ENCODE measurements at places on chromosomes 16 and 17. TPM values are rescaled to one million over a fixed set of nuclear protein-coding genes. Genes with fewer than 3 reads are reported as not detected.

- DNase-seq = no peak
These were observed 1.3 kb downstream of the PRAC1 start for GRCh38 chr17:48721009-48721402.

DNA sequence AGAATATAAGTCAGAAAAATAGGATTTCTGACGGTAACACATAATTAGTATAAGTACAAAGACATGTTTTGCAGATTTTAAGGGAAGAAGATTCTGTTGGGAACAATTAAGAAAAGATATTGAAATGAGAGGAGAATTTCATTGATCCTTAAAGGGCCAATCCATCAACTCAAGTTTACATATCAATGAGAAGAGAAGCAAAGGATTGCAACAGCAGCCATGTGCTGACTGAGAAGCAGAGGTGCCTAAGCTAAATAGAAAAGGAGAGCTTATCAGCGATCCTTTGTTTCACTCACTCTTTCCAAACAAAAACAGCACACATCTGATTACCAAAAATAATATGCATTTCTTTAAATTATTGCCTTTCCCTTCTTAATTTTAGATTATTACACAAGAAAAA, 94.6 kb downstream of the ITFG1 start:
- no peak for DNase-seq

DNA sequence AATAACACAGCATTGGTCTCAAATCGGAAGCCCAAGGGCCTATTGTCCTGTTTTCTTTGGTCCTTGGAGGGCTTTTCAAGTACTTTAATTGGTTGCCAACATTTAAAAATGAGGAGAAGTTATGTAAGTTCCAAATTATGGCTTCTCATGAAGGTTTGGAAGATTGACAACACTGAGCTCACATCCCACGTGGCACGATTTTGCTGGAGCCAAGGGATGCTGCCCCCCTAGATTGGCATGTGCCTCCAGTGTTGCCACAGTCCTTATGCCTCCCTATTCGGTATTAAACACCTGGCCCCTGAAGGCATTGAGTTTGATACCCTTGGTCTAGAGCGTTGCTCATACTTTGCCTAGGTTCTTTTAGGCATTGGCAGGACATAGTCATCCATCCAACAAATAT, 108.0 kb downstream of the ZNF18 start:
- DNase-seq = no peak

DNA sequence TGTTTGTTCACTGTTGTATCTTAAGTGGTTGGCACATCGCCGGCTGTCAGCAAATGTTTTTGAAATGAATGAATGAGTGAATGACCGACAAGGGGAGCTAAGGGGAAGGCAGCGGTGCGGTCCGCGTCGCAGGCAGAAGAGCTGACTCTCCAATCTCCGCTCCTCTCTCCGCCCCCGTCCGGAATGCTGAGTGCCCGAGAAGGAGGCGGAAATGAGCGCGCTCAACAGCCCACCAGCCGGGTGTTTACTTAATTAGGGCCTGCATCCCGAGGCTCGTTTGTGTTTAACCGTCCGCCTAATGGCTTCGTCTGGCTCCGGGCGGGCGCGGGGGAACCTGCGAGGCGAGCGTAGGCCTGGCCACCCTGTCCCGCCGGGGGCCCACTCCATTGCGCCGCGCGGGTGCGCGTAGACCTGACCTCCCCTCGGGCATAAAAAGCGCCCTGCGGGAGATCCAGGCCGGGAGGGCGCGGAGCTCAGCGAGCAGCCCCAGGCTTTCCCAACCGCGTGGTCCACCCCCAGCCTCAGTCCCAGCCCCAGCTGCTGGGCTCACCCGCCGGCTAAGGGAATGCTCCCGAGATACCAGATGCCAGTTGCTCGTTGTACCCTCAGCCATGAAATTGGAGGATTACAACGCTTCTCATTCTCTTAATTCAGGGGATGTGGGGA, 2.5 kb upstream of the CDH3 start:
- peak; percentile 22 for DNase-seq

DNA sequence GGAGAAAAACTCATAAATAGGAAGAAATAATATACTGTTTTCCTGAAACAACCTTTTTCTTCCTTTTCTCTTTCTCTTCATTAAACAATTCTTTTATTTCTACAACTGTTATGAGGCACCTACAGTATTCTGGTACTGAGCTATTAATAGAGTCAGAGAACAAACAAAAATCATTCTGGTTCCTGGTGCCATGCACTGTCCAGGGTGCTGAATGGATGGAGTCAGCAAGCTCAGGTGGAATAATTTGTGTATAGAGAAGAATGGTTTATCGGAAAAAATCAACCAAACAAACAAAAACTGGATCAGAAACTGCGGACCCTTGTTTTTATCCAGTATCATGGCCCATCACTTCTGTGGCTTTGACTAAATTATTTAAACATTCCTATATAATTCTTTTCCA, 430.3 kb upstream of the GOT2 start:
- DNase-seq = no peak

- no peak for DNase-seq
These were observed 472.7 kb downstream of the KCNJ2 start for GRCh38 chr17:70642059-70642458.

DNA sequence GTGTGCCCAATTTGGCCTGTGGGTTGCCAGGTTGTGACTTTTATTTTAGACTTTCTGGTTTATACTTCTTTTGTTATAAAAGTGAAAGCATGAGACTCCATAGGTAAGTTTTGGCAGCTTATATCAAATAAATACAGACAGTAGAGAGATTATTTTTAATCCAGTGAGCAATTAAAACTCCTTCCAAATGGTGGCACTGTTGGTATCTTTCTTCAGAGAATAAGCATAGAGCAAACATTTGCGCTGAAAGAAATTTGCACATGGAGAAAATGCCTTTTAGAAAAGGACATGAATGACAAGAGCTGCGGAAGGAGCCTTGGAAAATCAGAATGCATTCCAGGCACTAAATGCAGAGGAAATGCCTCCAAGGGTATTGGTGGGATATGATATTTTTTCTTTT, 46.1 kb upstream of the DNAJA2 start:
- DNase-seq = no peak

- DNase-seq = peak; percentile 68
These were observed 2.7 kb upstream of the LASP1NB start for GRCh38 chr17:38922538-38923297.

DNA sequence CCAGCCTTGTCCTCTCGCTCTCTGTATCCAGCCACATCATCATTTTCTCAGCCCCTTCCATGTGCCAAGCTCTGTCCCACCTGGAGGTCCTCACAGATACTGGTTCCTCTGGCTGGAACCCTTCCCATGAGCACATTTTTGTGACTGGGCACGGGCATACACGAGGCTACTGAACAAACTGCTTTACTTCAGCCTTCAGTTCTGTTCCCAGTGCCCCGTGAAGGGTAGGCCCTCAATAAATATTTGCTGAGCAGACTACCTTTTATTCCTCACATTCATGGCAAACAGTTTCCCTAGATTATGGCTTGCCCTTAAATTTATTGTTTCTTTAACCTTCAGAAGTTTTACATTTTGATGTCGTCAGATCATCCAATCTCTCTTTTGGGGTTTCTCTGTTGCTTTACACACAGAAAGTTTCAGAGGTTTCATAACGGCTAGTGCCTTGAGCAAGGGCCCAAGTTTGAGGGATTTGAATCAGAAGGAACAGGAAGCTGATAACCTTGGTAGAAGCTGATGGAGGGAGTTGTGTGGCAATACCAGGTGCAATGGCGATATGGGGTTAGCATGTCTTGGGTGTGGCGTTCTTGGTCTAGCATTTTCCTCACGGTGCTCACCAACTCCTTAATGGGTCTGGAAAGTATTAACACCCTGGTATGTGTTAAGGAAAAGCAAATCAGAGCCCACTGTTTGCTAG, 27.8 kb downstream of the TMEM92 start:
- DNase-seq = no peak

- DNase-seq = no peak
These were observed 10.9 kb upstream of the MMD start for GRCh38 chr17:55432358-55433028.

DNA sequence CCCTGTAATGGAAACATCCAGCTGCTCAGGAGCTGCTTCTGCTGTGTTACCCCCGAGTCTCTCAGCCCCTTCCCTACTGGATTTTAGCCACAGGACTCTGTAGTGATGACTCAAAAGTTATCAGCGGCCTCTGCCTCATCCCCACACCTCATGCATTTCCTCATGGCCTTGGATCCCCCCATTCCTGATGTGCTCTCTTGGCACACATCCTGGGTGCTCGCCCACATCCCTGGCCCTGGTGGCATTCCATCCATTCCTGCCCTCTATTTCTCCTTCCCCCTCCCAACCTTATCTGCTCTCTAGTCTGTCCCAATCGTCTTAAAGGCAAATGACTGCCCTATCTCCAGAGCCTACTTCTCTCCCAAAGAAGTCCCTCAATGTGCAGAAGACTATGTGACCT, 24.6 kb downstream of the MARF1 start:
- DNase-seq = no peak

DNA sequence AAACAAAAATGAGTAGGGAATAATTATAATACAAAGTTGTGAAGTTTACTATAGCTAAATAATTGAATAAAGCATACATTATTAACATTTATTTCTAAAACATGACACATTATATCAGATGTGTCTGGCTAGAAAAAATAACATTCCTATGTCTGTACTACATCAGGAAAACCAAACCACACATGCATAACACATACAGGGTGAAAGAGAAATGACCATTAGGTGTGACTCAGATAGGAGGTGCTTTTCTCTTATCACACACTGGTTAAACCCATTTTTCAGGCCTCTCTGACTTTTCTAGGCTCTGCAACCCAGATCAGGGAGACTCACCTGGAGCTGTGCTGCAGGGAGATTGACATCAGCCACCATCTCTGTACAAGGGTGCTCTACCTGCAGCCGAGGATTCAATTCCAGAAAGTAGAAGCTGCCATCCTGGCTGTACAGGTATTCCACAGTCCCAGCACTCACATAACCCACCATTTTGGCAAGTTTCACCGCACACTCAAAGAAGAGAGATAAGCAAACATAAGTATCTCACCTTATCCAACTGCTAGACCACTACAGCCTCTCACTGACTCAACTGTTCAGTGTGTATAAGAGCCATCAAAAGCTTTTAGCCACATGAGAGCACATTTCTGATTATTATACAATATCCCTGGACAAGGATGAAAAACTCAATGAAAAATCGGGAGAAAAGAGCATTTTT, 116.6 kb upstream of the C17orf78 start:
- no peak for DNase-seq

DNA sequence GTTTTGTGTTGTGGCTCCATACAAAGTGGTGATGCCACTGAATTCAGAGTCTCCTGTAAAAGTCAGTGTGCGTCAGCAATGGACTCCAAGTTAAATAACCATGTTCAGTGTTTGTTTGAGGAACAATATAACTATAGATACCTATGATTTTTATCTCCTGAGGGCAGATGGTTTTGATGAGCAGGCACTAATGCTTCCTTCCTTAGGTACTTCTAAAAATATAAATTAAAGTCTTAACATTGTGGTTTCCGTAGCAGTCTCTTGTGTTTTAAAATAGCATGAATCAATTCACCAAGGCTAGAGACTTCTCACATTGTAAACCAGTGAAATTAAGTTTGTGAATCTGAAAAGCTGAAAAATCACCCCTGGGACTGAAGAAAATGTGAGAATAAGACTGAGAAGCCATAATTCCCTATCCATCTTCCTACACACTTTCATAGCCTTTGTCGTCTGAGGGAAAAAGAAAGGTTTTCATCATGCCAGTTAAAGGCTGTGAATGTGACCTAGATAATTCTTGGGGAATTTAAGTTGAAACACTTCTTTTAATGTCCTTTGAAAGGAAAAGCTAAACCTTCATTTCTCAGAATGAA, 1502.9 kb downstream of the CDH11 start:
- no peak for DNase-seq

DNA sequence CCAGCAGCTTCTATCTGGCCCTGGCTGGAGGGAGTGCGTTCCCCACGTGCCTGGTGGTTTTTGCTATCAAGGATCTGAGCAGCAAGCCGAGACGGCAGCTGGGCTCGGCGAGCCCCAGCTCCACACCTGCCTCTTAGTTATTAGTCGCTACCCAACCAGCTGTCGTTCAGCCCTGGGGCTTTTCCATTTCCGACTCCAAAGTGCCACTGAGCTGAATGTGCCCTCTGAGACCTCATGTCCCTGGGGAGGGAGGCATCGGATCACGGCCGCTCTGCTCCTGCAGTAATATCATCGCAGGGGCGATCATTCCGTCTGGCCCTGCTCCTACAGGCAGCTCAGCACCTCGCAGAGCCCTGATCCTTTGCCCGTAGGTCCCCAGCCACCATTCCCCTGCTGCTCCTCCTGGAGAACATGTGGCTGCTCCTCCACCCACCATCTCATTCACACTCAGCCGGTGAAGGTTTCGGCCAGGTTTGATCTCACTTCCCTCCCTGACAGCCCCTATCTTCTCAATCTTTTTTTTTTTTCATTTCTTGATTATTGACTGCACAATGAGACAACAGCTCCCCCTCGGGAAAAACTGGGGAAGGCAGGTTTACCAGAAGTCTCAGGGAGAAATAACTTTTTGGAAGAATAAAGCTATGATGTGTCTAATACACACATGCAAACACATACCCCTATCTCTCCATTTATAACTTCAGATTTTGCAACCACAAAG, 86.7 kb downstream of the ZFHX3 start:
- DNase-seq = no peak

DNA sequence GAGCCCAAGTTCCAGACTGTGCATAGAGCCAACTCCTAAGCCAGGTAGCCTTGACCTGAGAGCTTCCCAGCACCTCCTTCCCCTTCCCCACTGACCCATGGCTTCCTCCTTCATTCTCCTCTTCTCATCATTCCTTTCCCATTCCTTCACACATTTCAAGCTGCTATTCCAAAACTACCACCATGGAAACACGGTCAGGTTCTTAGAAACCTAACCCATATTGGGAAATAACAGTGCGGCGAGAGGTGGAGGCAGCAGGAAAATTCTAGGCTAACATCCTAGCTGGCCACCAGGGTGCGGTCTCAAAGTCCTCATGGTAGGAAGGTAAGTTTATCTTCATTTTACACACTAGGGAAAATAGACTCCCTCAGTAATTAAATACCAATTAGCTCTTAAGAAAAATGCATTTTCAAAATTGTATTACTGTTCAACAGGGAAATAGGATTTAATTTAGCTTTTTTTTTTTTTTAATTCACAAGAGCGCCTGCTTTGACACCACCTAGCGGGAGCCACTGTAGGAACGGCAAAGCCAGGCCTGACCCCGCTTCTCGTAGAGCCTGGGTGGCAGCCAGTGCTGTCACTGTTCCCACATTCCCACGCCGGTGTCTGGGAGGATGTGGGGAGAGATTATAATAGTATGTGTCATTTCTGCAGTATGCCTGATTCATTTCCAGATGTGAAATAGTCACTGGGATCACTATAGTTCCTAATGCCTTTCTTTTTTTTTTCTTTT, 14.0 kb upstream of the SPHK1 start:
- no peak for DNase-seq

The FBXL19 gene
- total RNA-seq = 21.0 TPM

The MYOCD gene
- 2.5 TPM for total RNA-seq

The ZFHX3 gene
- 12.0 TPM for total RNA-seq

The CACNG3 gene
- not detected for total RNA-seq

The CEMP1 gene
- not detected for total RNA-seq

The FMNL1 gene
- total RNA-seq = 113 TPM

The C1QBP gene
- total RNA-seq = 69.3 TPM

The PAQR4 gene
- total RNA-seq = 6.7 TPM

The SIRT7 gene
- total RNA-seq = 37.5 TPM

The MPV17L gene
- total RNA-seq = 2.7 TPM

Data from spleen (tissue), 13 donors.